ENCODE measurements at places on chromosomes 6 and 20.

GRCh38 chr6:26250698-26251044, 114.3 kb upstream of the BTN3A2 start:
- DNase-seq = no peak

GRCh38 chr6:3438190-3439167, 18.4 kb downstream of the SLC22A23 start:
- no peak for DNase-seq

DNA sequence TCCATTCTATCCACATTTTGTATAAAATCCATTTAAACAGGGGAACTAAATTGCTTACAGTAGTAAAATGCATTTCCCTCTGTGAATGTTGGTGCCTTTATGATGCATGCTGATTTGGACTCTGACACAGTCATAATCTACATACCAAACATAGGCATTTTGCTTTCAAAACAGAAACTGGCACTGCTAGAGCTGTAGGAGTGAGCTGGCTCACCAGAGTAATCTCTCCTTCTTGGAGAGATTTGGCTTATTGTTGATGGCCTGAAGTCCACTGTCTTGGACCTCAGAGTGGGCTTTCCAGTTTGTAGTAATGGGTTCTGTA, 363.2 kb upstream of the FLRT3 start:
- no peak for DNase-seq

GRCh38 chr20:62485062-62485700, 9.4 kb upstream of the GATA5 start:
- no peak for DNase-seq

DNA sequence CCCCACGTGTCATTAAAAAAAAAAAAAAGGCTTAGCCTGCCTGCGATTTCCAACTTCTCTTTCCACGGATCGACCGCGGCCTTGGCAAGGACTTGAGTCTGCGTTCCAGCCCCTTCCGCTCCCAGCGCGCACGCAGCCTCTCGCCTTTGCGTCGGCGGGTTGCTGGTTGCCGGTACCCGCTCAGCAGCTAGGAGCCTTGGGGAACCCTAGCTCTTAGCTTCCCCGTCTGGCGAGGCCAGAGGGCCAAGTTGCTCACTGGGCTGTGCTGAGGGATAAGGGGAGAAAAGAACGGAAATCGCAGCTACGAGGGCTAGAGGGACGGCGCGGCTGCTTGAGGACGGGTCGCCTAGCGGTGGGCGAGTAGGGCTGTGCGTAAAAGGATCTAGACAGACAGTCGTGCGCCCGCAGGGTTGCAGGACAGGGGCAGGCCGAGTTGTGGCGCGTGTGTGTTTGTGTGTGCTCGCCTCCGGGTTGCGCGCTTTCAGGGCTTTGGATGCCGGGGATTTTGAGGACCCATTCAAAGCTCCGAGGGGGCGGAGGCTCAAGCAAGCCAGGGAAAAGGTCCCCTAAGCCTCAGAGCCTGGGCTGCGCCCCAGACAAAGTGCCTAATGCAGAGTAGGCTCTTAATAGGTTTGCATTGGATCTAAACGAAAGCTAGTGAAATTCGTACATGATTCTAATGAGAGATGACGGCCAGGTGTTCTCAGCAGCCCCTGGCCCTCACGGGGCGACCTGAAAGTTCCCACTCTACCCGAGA, 40.5 kb upstream of the OSTM1 start:
- DNase-seq = no peak

GRCh38 chr6:39797751-39798150, 5.6 kb downstream of the DAAM2 start:
- no peak for DNase-seq

DNA sequence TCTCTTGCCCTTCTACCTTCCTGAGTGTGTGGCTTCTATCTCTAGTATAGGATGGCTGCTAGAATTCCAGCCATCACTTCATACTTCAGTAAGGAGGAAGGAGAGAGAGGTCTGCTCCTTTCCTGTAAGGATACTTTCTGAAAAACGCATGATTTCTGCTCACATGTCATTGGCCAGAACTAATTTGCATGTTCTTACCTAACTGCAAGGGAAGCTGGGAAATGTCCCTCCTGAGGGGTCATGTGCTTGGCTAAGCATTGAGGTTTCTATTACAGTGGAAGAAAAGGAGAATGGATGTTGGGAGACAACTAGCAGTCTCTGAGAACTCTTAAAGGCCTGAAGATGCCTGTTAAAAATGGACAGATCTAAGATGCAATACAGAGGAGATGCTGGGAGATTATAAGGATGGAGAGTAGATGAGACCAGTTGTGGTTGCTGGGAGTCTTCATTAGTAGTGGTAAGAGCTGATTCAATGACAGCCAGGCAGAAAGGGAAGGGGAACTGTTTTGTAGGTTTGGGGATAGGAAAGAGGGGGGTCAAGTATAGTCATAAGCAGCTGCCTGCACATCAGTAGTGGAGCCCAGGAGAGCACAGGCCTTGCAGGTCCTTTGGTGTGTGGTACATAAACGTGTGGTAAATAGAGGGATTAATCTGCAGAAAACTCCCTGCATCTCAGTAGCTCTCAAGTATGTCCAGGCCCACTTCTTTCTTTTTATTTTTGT, 20.2 kb downstream of the CDS2 start:
- DNase-seq = no peak

- DNase-seq = peak; percentile 66
These were observed 115.3 kb downstream of the LCA5 start for GRCh38 chr6:79421707-79422484.

DNA sequence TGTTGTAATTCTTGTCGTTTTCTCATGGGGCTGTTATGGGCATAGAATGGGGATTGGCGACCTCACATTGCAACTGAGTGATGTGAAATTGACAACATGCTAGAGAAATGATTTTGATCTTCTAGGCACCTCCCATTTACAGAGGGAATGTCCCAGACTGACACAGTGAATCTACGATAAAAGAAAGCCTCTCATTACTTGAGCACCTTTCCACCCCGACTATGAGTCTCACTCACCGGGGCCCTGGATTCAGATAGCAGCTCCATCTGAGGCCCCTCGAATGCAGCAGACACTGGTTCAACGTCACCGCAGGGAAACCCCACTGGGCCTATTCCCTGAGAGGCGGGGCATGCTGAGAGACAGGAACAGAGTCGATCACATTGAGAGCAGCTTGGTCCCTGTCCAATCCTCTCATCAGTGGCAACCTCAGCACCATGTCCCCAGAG, 49.1 kb downstream of the NFATC2 start:
- no peak for DNase-seq

- DNase-seq = no peak
These were observed 549.4 kb upstream of the SYNCRIP start for GRCh38 chr6:86192123-86192522.

- DNase-seq = no peak
These were observed 31.4 kb downstream of the RGS17 start for GRCh38 chr6:153099636-153100035.

DNA sequence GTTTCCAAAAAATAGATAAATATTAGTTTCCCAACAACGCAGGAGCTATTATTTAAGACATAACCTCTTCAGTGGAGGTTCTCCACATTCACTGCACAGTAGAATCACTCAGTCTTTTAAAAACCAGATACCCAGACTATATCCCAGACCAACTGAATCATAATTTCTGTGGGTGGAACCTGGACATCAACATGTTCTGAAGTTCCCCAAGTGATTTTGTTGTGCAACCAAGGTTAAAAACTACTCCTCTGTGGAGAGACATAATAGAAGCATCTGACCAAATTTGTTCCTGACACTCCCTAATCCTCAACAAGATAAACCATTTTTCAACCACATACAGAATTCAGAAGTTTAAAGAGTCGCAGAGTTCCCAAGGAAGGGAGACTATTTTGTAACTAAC, 42.3 kb downstream of the STK38 start:
- no peak for DNase-seq

DNA sequence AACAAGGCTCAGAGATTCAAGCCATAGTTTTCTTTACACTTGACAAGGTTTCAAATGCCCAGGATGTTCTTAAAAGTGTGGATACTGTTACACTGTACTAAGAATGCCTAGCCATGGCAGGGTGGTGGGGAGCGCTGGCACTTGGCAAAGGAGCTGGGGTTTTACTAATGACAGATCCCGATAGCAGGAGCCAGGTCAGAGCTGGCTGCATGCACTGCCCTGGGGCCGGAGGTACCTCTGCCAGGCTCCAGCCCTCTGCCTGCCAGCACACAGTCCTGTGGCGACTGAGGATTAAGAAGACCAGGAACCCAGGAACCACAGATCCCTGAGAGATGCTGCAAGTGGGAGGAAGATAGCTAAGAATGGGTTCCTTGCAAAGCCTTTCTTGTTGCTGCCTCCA, 260.3 kb downstream of the ALDH8A1 start:
- DNase-seq = no peak

GRCh38 chr6:150072201-150072600, 3.3 kb upstream of the ULBP3 start:
- no peak for DNase-seq

DNA sequence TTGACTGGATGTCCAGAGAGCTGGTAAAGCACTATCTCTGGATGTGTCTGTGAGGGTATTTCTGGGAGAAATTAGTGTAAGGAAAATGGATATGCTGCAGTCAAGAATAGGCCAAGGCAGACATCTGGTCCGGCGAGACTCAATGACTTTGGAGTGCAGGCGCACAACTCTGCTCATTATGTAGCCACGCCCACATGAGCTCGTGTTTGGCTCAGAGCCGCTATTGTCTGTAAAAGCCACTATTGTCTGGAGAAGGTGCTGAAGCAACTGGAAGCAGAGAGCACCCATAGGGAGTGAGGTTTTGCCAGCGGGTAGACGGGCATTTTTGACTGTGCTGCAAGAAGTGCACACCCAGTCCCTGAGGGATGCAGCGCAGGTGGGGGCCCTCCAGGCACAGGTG, 305.0 kb upstream of the POU3F2 start:
- peak; percentile 68 for DNase-seq

DNA sequence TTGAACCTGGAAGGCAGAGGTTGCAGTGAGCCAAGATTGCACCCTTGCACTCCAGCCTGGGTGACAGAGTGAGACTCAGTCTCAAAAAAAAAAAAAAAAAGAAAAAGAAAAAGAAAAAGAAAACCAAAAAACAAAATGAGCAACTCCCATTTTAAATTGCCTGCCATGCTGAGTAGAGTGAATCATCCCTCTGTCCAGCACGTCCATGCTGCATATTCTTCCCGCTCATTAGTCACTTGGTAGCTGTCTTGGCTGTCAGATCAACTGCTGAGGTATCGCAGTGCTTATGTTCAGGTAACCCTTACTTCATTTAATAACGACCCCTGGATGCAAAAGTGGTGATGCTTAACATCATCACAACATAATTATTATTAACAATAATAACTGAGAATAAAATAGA, 72.6 kb upstream of the RNF24 start:
- DNase-seq = no peak

- no peak for DNase-seq
These were observed 82.1 kb downstream of the ADAT2 start for GRCh38 chr6:143368426-143368825.

GRCh38 chr20:6157345-6157744, 34.5 kb upstream of the FERMT1 start:
- no peak for DNase-seq

- DNase-seq = no peak
These were observed 1450.7 kb upstream of the ADGRB3 start for GRCh38 chr6:67184405-67184804.

DNA sequence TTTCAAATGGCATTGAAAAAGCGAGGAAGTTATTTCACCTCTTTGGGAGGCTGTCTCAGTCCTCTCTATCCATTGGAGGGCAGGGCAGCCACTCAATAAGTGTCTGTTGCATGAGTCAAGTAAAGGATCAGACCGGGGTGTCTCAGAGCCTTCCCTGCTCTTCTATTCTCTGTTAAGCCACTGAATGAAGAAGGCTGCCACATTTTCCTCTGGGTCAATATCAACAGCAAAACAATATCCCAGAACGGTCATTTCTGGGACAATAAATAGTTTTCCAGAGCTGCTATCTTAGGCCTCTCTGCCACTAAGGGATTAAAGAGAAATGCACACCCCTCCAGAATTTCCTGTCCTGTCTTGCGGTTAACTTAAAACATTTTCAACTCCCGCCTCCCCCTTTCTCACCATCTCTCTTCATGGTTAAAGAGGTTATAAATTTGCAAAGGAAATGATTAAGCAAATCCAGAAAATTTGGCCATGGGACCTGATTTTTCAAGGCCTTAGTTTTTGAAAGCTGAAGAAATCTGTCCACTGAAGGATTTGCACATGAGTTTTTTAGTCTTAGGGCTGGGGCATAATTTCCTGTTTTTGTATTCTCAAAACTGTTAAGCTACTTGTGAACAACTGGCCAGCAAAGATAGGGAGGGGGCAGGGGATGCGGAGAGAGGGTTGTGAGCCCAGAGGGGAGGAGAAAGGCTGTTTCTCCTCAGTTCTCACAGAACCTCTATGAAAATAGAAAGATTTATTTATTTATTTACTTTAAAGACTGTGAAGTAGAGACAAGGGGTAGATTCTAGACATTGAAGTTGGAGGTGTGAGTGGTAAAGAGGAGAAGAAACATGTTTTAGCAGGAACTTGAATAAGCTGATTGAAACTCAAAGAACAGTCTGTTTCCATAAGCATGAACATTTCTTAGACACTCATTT, 135.7 kb downstream of the BCAS1 start:
- DNase-seq = no peak

DNA sequence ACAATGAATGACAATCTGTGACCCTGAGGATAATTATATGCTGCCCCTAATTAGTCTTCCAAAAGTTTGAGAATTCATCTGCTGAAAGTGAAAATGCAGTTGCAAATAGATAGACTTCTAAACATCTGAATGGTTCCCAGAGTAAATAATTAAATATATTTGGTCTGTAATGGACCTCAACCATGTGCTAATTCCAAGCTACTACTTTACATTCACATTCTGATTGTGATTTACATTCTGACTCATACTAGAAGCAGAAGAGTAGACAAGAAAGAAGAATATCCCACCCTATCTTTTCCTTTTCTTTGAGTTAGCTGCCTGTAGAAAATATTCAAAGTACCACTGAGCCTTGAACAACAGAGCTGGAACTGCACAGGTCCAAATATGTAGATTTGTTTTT, 80.8 kb downstream of the PTPRK start:
- no peak for DNase-seq

All from midbrain (tissue), 1 donor.